Naive thymus-derived CD4-positive, alpha-beta T cell (primary cell): ENCODE measurements at places on chromosomes 7 and 10. TPM values are rescaled to one million over a fixed set of nuclear protein-coding genes. Genes with fewer than 3 reads are reported as not detected.

DNA sequence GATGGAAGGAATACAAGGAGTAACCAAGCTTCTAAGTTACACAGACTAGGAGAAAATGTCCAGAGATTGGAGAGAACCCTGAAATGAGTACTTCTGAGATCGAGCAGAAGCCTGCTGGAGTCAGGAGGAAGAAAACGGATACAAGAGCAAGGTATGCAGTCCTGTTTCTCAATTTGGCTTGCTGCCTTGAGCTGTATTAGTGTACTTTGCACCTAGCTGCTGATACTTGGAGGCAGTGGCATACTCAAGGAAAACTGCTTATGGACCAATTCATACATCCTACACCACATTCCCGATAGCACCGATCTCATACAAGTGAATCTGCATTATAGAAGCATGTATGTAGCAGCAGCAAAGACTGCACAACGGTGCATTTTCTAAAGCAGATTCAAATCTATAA is 14.4 kb downstream of the PIP4K2A start:
- DNase-seq = no peak

DNA sequence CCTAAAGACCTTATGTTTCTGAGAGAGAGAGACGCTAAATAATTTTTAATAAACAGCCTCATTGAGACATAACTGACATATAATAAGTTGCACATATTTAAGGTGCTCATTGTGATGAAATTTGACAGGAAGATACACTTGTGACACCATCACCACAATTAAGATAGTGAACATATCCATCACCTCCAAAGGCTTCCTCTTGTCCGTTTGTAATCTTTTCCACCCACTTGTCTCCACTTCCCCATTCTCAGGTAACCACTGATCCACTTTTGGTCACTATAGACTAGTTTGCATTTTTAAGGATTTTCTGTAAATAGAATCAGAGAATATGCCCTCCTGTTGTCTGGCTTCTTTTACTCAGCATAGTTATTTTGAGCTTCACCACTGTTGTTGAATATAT is 195.1 kb upstream of the WDR11 start:
- DNase-seq = no peak

DNA sequence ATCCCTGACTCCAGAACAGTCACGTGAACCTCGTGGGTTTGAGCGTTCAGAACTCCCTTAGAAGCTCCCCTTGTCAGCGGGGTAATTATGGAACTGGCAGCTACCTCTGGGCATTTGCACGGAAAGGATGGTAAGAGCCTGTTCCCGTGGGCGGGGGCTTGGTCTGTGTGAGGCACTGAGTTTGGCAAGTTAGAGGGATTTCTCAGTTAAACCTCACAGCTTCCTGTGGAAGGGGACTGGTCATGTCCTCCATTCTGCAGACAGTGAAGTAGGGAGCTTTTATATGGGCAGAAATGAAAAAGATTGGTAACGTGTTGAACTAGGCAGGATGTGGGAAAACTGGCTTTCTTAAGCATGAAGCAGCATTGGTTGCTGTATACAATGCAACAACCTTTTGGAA is 16.0 kb downstream of the PALD1 start:
- no peak for DNase-seq

DNA sequence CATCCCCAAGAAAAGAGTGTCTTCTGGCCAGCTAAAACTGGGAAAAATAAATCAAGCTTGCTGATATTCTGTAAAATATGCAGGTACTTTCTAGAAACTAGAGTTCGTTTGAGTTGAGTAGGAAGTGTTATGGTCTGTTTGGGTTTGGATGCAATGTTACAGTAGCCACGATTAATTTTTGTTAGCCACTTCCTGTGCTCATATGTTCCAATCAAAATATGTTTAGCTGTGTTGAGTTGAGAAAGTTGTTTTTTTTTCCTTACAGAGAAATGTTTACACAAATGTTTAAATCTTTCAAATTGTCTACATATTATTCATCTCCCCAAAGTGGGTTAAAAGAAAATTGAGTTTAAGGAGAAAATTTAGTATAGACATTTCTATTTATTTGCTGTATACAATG is 11.3 kb upstream of the LAMB1 start:
- DNase-seq = no peak

GRCh38 chr10:104492329-104492940 is 138.8 kb downstream of the CFAP58 start:
- no peak for DNase-seq

DNA sequence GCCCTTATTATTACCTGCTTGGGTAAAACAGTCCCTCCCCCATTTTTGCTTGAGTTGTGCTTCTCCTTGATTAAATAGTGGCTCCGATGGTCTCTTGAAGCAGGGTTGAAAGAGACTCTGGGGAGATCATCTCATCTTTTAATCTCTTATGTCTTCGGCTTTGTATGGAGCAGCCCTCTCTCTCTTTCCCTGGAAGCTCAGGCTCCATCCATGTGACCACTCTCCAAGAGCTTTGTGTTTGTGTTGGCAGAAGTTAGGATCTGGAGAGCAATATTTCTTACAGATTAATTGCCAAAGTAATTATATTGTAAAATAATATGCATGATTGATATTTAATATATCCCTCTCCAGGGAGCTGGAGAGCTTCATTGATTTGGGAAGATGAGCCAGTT is 76.9 kb downstream of the LRRC4 start:
- no peak for DNase-seq

DNA sequence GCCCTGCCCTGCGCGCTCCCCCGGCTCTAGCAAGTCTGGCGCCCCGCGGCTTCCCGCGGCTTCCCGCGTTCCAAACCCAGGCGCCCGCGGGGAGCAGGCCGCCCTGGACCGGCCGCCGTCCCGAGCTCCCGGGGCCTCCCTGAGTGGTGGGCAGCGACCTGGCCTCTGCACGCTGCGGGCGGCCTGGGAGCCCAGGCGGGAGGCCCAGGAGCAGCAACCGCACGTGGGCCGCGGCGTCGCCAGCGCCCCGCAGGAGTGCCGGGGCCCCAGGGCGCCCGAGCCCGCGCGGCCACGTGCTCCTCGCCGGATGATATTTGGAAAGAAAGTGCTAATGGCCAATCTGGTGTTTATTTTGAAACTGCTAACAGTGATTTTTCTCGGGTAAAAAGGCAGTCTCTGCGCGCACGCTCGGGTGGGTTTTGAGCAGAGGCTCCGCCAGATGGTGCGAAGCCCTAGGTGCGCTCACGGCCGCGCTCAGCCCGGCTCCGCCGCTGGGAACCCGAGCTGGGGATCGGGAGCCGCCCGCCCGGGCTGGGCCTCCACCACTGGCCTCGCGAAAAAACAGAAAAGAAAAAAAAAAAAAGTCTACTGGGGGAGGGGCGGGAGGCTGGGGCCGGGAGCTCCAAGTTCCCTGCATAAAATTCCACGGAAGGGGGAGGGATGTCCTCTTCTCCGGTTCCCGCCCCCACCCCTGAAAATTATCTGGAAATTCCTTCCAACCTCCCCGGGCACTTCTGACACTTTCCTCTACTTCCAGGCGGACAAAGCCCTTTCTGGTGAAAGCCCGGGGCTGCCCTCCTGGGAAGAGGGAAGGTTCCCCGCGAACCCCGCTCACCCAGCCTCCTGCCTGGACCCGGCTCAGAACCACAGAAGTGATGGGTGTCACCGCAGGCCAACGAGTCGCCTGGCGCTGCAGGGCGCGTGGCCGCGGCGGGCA is 4.3 kb downstream of the EBF3 start:
- DNase-seq = no peak

GRCh38 chr10:9603972-9604371 is 1413.7 kb upstream of the CELF2 start:
- no peak for DNase-seq

DNA sequence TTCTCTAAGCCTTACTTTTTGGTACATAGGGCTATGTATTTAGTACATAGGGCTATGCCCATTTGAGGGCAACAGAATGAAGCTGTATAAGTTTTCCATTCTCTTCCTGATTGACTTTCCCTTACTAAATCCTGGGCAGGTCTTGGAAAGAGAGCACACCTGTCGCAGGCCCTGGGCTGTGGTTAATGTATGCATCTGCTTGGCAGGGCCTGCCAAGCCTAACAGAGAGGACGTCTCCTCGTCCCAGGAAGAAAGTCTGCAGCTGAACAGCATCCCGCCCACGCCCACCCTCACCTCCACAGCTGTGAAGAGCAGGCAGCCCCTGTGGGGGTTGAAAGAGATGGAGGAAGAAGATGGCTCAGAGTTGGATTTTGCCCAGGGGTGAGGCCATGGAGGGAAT is 8.9 kb upstream of the PVRIG start:
- DNase-seq = no peak

DNA sequence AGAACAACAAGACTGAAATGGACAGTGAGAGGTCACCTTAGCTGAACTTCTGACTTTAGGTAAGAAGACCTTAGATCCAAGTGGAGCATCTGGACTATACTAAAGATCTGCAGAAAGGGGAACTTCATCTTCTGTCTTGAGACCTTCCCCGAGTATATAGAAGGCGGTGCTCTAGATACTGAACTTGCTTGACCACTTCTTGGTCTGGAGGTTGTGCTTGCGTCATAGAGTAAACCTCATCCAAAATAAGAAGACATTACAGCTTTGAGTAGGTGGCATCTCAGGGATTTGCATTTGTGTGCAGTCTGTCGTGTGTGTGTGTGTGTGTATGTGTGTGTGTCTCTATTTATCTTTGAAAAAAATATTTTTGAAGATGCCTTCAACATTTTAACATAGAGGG is 157.5 kb downstream of the CHN2 start:
- DNase-seq = no peak

Gene EXOC6
- 10.8 and 12.1 TPM in 2 replicates for total RNA-seq

Gene RSPH10B2
- 0.76 TPM for total RNA-seq

Gene NEUROD6
- total RNA-seq = not detected

Gene C10orf105
- total RNA-seq = 1.0 TPM

Gene PIK3CG
- total RNA-seq = 36.4 and 39.2 TPM in 2 replicates

Gene ITGB8
- total RNA-seq = 0.08 TPM

Gene CCDC3
- 0.20 and 0.31 TPM in 2 replicates for total RNA-seq

Gene AKR1C8
- total RNA-seq = 1.8 TPM
